AG08395 (cell line): ENCODE measurements at places on chromosomes 2 and 18.
A peak's percentile ranks its signal among the peaks of the same experiment; 100 is the strongest.

DNA sequence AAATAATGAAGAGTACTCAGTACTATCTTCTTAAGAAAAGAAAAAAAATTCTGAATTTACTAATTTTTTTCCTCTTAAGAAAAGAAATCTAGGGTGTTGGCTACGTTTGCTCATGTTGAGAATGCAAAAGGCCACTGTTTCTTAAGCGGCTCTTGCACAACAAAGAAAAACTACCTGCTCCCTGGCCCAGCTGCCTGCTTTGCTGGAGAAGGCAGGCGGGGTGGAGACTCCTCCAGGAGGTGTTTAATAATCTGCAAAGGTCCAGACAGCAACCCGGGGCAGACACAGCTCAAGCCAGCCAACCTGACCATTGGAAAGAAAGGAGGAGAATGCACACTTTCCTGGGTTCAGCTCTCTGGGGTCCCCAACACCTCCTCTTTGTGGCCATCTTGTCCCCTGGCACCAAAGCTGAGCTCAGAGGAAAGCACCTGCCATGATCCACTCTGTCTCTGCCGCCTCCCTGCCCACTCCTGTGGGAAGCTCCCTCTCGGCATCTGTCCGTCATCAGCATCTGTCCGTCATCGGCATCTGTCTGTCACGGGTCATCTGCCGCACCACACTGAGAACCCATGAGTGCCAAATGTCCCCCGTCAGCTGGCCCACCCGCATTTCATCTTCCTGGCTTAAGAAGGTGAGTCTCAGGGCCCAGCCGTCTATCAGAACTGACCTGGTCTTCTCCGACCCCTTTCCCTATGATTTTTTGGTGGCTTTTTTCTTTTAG lies 11.9 kb downstream of the ZNF516 start:
- no peak for DNase-seq

GRCh38 chr2:159600752-159601151 lies 15.6 kb downstream of the BAZ2B start:
- peak; percentile 14 for DNase-seq

GRCh38 chr2:47429795-47430194 lies 26.8 kb downstream of the MSH2 start:
- DNase-seq = peak; percentile 39

DNA sequence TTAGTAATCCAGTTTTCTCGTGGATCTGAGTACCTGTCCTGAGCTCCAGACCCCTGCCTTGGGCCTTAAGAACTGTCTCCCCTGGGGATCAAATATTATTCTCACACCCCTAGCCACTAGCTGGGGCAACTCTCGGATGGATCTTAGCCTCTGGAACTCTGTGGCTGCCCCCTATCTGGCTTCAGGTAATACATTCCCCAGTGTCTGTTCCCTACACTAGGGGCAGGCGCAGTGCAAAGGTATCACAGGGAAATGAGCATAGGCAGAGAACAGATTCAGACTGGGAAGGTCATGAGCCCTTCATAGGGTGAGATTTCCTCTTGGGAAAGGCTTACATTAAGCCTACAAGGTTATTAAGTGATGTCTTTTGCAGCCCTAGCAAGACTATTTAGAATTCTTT lies 11.2 kb upstream of the SIX2 start:
- DNase-seq = no peak

- DNase-seq = peak; percentile 60
Observed at GRCh38 chr2:219045937-219046550, 4.7 kb upstream of the CFAP65 start.

GRCh38 chr2:189147361-189147760 lies 32.2 kb downstream of the COL5A2 start:
- DNase-seq = no peak

GRCh38 chr2:47039489-47039870 lies 115.6 kb downstream of the STPG4 start:
- DNase-seq = no peak

DNA sequence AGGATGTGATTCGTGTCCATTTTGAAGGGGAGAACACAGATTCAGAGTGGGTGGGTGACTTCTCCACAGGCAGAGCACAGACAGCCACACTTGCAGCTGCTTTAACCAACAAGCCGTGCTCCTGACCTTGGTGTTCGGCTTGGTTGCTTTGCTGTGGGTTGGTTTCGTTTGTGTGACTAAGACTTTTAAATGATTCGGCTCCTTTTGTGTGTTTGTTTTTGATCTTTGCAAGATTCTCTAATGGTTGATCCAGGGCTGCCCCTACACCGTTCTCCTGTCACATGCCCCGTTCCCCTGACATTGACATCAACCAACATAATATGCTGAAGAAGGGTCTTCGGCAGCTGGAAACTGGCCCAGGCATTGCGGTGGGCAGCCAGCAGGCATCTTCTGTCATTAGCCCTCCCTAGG lies 95.9 kb upstream of the MBOAT2 start:
- DNase-seq = no peak
